ENCODE measurements at places on chromosomes 3 and 15. TPM values are rescaled to one million over a fixed set of nuclear protein-coding genes. Genes with fewer than 3 reads are reported as not detected.
A peak's percentile ranks its signal among the peaks of the same experiment; 100 is the strongest.

SIDT1 gene
- 0.20 TPM for total RNA-seq

SLC22A13 gene
- total RNA-seq: 0.10 TPM

HIGD2B gene
- not detected for total RNA-seq

- DNase-seq: no peak
- no peaks in the 10 kb centered on the region for H3K4me1 ChIP-seq
- H3K27me3 ChIP-seq: no peaks in the 10 kb centered on the region
- no peaks in the 10 kb centered on the region for H3K36me3 ChIP-seq
- H3K27ac ChIP-seq: no peak overlapping the region
Measured at GRCh38 chr3:17111586-17111985, 226.8 kb downstream of the PLCL2 start.

DUOXA2 gene
- total RNA-seq: not detected

FOXB1 gene
- total RNA-seq: 0.76 TPM

DNA sequence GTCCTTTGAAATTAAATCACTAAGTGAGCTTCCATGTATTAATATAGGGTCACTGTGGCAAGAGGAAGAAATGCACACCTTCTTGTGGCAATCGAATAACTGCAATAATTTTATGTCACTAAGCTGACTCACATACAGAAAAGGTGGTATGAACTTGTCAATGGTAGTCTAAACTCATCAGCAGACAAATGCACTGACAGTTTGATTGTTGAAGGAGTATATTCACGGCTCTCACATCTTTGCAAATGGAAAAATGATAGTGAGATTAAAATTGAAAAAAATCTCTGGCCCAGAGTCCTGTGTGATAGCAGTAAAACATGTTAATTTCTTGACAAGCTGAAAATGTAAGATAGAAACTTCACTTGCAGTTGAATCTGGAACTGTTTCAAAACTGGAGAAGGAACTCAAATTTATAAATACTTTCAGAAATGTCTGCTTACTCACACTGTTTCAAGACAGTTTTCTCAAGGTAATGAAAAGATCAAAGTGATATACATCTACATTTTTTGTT, 215.8 kb upstream of the CADM2 start:
- no peaks in the 10 kb centered on the region for H3K27me3 ChIP-seq
- H3K27ac ChIP-seq: no peak overlapping the region
- no peaks in the 10 kb centered on the region for H3K36me3 ChIP-seq
- no peak for DNase-seq

GRCh38 chr15:73237910-73238309, 130.8 kb downstream of the HCN4 start:
- H3K27ac ChIP-seq: no peak overlapping the region
- H3K4me1 ChIP-seq: no peaks in the 10 kb centered on the region
- H3K27me3 ChIP-seq: no peaks in the 10 kb centered on the region
- H3K36me3 ChIP-seq: no peaks in the 10 kb centered on the region

ARPP21 gene
- 9.9 TPM for total RNA-seq

DMXL2 gene
- 22.4 TPM for total RNA-seq

NBEAL2 gene
- total RNA-seq: 0.95 TPM

GRCh38 chr15:69460481-69460880, 7.9 kb downstream of the RPLP1 start:
- peaks cover 23% of the 10 kb centered on the region for H3K36me3 ChIP-seq
- H3K4me3 ChIP-seq: no peak overlapping the region
- DNase-seq: no peak

SCAMP2 gene
- 25.8 TPM for total RNA-seq

DNA sequence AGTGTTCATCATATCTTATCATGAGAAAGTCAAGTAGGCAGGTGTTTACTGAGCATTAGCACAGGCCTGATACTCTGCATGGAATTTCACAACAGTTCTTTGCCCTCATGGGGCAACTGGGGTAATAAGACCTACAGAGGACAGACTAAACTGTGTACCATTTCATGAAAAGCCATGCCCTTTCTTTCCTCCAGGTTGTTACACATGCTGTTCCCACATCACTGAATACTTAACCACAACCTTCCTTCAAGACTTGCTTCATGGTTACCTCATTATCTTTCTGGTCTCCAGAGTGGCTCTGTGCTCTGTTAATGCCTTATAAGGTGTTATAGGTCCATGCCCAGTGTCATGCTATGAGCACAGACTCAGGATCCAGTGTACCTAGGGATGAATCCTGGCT, 28.2 kb upstream of the RSL24D1 start:
- no peak overlapping the region for H3K4me3 ChIP-seq
- no peak overlapping the region for H3K27ac ChIP-seq
- DNase-seq: no peak
- no peaks in the 10 kb centered on the region for H3K4me1 ChIP-seq
- H3K27me3 ChIP-seq: no peaks in the 10 kb centered on the region

SCN11A gene
- 0.02 TPM for total RNA-seq

HDC gene
- not detected for total RNA-seq

ARPP19 gene
- total RNA-seq: 96.1 TPM

PRSS50 gene
- not detected for total RNA-seq

- H3K27me3 ChIP-seq: no peaks in the 10 kb centered on the region
- no peak for DNase-seq
- no peak overlapping the region for H3K27ac ChIP-seq
- no peak overlapping the region for H3K4me3 ChIP-seq
- H3K4me1 ChIP-seq: no peaks in the 10 kb centered on the region
Measured at GRCh38 chr3:9088441-9089353, 125.4 kb upstream of the RAD18 start.

- H3K4me1 ChIP-seq: no peaks in the 10 kb centered on the region
- no peak overlapping the region for H3K4me3 ChIP-seq
- no peaks in the 10 kb centered on the region for H3K36me3 ChIP-seq
- no peak overlapping the region for H3K27ac ChIP-seq
- no peaks in the 10 kb centered on the region for H3K27me3 ChIP-seq
Measured at GRCh38 chr3:159062734-159063410, 261.0 kb downstream of the MFSD1 start.

GRCh38 chr3:97983933-97984491, 11.8 kb upstream of the RIOX2 start:
- H3K27me3 ChIP-seq: no peaks in the 10 kb centered on the region
- no peak overlapping the region for H3K4me3 ChIP-seq
- H3K4me1 ChIP-seq: no peaks in the 10 kb centered on the region
- no peak overlapping the region for H3K27ac ChIP-seq
- no peaks in the 10 kb centered on the region for H3K36me3 ChIP-seq

DNA sequence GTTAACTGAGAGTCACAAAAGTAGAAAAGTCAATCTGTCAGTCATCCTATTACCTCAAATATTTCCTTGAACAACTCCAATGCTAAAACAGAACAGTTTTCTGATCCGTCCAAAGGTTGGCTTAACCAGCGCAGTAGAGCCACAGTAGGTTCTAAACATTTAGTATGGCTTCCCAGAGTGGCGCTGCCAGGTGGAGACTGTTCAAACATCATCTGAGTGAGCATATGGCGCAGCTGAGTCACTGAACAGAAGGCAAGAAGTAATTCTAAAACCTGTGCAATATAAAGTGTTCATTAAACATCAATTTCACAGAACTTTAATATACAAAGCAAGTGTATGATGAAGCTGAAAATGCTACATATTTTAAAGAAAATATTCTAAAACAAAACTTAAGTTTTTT, 19.9 kb downstream of the CIP2A start:
- no peak overlapping the region for H3K4me3 ChIP-seq
- H3K36me3 ChIP-seq: peaks cover 78% of the 10 kb centered on the region
- H3K27me3 ChIP-seq: no peaks in the 10 kb centered on the region

ECE2 gene
- not detected for total RNA-seq

DNA sequence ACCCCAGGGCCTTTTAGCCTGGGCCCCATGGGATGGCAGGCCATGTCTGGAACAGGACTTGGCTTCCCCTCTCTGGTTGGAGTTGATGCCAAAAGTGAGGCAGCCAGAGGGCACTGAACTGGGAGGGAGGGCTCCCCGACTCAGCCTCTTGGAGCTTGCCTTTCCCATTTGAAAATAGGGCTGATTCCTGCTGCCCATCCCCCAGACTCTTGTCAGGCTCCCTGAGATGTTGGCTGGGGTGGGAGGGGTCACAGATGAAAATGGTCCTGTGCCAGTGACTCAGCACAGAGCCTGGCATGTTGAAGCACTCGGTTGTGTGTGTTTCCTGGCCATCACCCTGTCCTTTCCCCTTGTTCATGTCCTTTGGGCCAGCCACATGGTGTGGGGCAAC, 6.6 kb downstream of the PPCDC start:
- H3K36me3 ChIP-seq: no peaks in the 10 kb centered on the region
- H3K27ac ChIP-seq: no peak overlapping the region
- H3K4me1 ChIP-seq: peaks cover 5% of the 10 kb centered on the region

MYH15 gene
- total RNA-seq: 0.14 TPM

CLSTN2 gene
- total RNA-seq: 9.5 TPM

PIAS1 gene
- total RNA-seq: 70.7 TPM

DNA sequence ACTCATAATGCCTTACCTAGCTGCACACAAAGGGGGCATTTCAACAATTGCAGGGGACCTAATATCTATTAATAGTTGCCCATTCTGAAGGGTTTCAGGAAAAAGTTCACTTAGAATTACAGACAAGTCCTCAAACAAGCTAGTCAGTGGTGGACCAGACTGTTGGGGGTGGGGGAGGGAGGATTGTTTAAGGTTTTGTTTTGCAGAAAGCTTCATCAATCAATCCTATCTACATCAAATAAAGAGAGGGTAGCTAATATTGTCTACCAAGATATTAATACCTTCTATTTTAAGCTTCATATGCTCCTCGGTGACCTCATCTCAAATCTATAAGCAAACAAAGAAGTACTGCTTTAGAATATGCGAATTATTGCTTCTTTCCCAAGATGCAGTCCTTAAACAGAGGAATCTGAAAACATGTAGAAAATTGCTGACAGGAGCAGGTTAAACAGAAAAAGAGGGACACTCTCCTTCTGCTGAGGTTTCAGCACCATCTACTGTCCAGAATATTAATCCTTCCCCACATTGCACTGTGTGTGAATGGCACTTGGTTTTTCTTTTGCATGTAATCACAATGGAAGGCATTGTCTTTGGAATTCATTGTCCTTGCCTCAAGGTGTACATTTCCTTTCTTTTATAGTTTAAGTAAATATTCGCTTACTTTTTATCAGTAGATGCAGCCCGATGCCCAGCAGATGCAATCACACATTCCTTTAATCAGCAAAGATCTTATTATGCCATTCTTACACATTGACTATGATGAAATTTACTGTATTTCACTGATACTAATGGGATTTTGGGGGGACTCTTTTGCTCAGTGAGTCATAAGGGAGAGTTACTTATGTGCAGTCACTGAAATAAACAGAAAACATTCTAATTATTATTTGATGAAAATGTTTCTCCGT, 94.7 kb downstream of the IL5RA start:
- H3K27me3 ChIP-seq: no peaks in the 10 kb centered on the region
- H3K27ac ChIP-seq: no peak overlapping the region
- peak; percentile 52 for DNase-seq

B3GALNT1 gene
- not detected for total RNA-seq

- no peak overlapping the region for H3K4me3 ChIP-seq
- no peak overlapping the region for H3K27ac ChIP-seq
- H3K36me3 ChIP-seq: no peaks in the 10 kb centered on the region
- H3K27me3 ChIP-seq: no peaks in the 10 kb centered on the region
Measured at GRCh38 chr3:50138266-50139200, 16.6 kb upstream of the SEMA3F start.

DNA sequence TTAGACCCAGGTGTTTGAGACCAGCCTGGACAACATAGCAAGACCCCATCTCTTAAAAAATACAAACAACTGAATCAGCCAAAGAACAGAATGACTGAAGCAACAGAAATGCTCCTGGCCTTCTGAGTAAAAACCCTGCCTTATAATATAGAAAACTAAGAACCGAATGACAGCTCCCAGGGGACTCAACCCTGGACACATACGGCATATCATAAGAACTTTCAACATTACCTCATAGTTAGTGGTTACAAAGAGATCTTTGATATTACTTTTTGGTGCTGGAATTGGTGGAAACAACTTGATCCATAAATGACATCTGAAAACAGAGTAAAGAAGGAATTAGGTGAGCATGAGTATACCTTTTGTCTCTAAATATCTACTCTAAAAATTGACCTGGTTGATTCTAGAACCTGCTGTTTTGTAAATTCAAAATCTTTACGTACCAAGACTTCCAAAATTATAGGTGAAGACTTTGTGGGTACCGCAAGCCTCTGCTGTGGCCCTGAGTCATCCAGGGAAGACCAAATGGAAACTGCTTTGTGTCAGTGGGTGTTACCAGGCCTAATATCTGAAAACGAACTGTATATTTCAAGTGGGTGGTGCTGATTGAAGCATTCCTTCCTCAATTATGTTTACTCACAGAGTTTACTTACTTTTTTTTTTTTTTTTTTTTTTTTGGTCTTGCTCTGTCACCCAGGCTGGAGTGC, 35.5 kb downstream of the IL5RA start:
- H3K36me3 ChIP-seq: no peaks in the 10 kb centered on the region
- H3K27me3 ChIP-seq: no peaks in the 10 kb centered on the region
- DNase-seq: no peak
- no peaks in the 10 kb centered on the region for H3K4me1 ChIP-seq

- no peak overlapping the region for H3K27ac ChIP-seq
- H3K36me3 ChIP-seq: no peaks in the 10 kb centered on the region
- no peaks in the 10 kb centered on the region for H3K27me3 ChIP-seq
- no peak overlapping the region for H3K4me3 ChIP-seq
Measured at GRCh38 chr3:186340204-186340603, 21.8 kb downstream of the DGKG start.

OXTR gene
- 1.1 TPM for total RNA-seq

LDHAL6B gene
- total RNA-seq: not detected

TFRC gene
- total RNA-seq: 259 TPM

GRCh38 chr3:61522626-61523025, 38.7 kb upstream of the PTPRG start:
- DNase-seq: no peak
- H3K4me1 ChIP-seq: no peaks in the 10 kb centered on the region
- H3K27ac ChIP-seq: no peak overlapping the region
- no peaks in the 10 kb centered on the region for H3K36me3 ChIP-seq

- no peak overlapping the region for H3K27ac ChIP-seq
- no peak for DNase-seq
- no peaks in the 10 kb centered on the region for H3K4me1 ChIP-seq
Measured at GRCh38 chr3:156293566-156293965, 173.2 kb downstream of the KCNAB1 start.

DNA sequence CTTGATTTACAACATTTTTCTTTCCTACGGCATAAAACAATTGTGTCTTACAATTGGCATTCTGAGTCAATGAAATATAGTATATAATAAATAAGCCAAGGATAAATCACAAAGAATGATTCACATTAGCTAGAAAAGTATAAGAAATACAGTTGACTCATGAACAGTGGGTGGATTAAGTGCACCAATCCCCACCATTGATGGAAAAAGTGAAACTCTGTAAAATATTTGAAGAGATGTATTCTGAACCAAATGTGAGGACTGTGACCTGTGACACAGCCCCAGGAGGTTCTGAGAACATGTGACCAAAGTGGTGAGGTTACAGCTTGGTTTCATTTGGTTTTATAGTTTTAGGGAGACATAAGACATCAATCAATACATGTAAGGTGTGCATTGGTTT, 227.5 kb downstream of the ALCAM start:
- H3K27me3 ChIP-seq: no peaks in the 10 kb centered on the region
- H3K36me3 ChIP-seq: no peaks in the 10 kb centered on the region
- H3K4me3 ChIP-seq: no peak overlapping the region
- DNase-seq: no peak
